Nephron progenitor cell (in vitro differentiated cells): ENCODE measurements at places on chromosomes 7 and 10.

GRCh38 chr10:78768876-78769275 is 299.9 kb upstream of the ZMIZ1 start:
- no peak overlapping the region for H3K27ac ChIP-seq
- H3K36me3 ChIP-seq = no peaks in the 10 kb centered on the region
- H3K4me3 ChIP-seq = no peak overlapping the region
- no peak for DNase-seq
- peaks cover 19% of the 10 kb centered on the region for H3K27me3 ChIP-seq

- H3K36me3 ChIP-seq = no peaks in the 10 kb centered on the region
- no peak for DNase-seq
- peaks cover 4% of the 10 kb centered on the region for H3K4me1 ChIP-seq
- no peak overlapping the region for H3K4me3 ChIP-seq
- H3K27me3 ChIP-seq = peaks cover 25% of the 10 kb centered on the region
- H3K27ac ChIP-seq = no peak overlapping the region
Observed at GRCh38 chr10:35684586-35684985, 42.5 kb upstream of the FZD8 start.

DNA sequence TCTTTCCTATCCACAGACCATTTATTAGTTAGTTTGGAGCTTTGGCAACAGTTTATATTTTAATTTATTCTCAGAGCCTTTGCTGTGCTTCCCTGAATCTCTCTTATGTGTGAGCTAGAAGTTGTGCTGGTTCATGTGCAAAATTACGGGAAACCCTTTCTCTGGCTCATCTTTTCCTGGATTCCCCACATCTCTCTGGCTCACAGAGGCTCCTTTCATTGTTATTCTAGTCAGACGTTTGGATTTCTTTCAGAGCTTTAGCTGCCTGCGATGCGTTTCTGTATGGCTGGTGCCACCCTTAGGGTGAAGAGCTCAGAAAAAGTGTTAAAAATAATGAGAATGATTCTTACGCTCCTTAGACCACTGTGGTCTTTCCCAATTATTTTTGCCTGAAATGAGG is 53.3 kb downstream of the TPST1 start:
- H3K4me1 ChIP-seq = peaks cover 7% of the 10 kb centered on the region
- DNase-seq = no peak
- peaks cover 2% of the 10 kb centered on the region for H3K36me3 ChIP-seq
- peak overlapping the region; percentile 31 for H3K27ac ChIP-seq
- no peak overlapping the region for H3K4me3 ChIP-seq

- H3K27me3 ChIP-seq = peaks cover 7% of the 10 kb centered on the region
- peak overlapping the region; percentile 44 for H3K27ac ChIP-seq
- H3K4me3 ChIP-seq = no peak overlapping the region
- DNase-seq = no peak
Observed at GRCh38 chr10:78255796-78256638, 222.4 kb downstream of the RPS24 start.

DNA sequence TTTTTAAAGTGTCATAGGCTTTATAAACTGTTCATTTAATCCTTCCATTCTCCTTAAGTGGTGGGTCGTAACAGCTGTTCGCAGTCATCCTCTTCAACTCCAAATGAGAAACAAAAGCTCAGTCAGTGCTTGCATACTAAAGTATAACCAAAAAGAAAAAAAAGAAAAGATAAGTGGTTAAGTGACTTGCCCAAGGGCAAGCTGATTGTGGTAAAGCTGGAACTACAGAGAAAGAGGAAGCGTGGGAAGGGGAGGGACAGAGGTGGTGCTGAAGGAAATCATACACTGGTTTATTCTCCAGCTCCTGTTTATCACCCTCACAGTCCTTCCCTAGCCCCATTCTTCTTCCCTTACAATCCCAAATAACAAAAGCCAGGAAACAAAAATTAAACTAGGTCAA is 29.6 kb downstream of the IDE start:
- H3K36me3 ChIP-seq = peaks cover 4% of the 10 kb centered on the region
- DNase-seq = no peak
- no peak overlapping the region for H3K4me3 ChIP-seq
- no peaks in the 10 kb centered on the region for H3K27me3 ChIP-seq

- H3K27ac ChIP-seq = peak overlapping the region; percentile 64
- peaks cover 7% of the 10 kb centered on the region for H3K36me3 ChIP-seq
- no peak overlapping the region for H3K4me3 ChIP-seq
- H3K27me3 ChIP-seq = no peaks in the 10 kb centered on the region
- no peak for DNase-seq
Observed at GRCh38 chr7:104971290-104972071, 42.5 kb upstream of the KMT2E start.

DNA sequence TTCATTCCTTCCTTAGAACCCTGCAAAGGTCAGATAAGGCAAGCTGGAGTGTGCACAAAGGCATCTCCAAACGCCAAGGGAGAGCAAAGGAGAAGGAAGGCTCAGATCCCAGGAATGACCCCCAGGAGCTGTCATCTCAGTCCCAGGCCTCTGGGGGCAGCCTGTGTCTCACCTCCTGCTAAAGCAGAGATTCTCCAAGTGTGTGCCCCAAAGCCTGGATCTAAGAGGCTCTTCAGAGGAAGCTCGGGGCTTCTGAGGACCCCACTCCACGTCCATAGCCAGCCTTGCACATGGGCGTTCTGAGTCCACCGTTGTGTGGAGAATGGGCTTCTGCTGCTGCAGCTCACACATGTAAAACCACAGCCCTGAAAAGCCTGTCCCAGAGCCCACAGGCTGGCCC is 5.1 kb upstream of the GRID1 start:
- H3K36me3 ChIP-seq = no peaks in the 10 kb centered on the region
- no peaks in the 10 kb centered on the region for H3K4me1 ChIP-seq
- H3K4me3 ChIP-seq = no peak overlapping the region
- peaks cover 86% of the 10 kb centered on the region for H3K27me3 ChIP-seq

DNA sequence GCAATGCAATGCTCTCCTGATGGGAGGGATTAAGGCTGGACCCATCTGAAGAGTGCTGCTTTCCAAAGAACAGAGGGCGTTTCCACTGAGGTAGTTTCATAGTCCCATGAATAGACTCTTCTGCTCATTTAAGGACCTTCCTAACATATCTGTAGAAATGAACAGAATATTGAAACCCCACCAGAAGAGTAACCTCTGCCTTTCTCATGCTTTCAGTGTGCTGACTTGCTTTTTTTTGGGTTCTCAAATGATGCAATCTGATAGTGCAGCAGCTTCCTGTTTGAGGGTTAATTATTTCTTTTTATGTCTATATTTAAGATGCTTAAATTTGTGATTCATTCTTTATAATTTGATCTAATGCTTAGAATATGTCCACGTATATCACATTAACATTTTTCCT is 82.2 kb downstream of the GATA3 start:
- no peaks in the 10 kb centered on the region for H3K4me1 ChIP-seq
- H3K4me3 ChIP-seq = no peak overlapping the region
- H3K36me3 ChIP-seq = no peaks in the 10 kb centered on the region
- H3K27me3 ChIP-seq = peaks cover 28% of the 10 kb centered on the region
- no peak for DNase-seq
- H3K27ac ChIP-seq = no peak overlapping the region

DNA sequence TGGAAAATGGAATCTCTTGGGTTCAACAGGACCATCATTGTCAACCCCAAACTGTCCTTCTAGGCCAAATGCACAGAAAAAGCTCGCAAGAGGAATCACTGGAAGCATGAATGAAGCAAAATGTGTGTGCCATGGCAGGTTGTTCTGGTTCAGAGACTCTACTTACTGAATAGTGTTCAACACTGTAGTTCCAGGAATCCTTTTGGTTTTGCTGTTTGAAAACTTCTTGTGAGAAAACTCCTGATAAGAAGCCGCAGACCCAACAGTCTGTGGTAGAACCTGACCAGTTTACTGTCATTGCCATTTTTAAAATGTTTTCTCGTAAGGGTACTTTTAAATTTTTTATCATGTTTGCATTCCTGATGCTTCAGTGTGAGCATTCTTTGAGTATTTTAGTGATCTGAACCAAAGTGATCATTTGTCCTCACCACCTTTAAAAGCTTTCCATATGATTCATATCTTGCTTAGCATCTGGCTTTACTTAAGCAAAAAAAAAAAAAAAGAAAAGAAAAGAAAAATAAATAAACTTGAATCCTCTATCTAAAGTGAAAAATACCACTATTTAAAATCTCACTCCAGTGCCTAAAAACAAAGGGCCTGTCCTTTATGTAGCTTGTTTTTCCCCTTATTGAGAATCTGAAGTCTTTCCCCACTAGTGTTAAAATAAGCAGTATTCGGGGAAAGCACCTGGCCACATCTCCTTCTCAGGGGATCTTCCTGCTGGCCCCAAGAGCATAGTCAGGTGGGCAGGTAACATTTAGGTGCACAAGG is 92.4 kb downstream of the WNT2 start:
- peaks cover 7% of the 10 kb centered on the region for H3K36me3 ChIP-seq
- no peaks in the 10 kb centered on the region for H3K27me3 ChIP-seq
- no peak overlapping the region for H3K27ac ChIP-seq
- DNase-seq = no peak

- H3K27ac ChIP-seq = peak overlapping the region; percentile 47
- peaks cover 81% of the 10 kb centered on the region for H3K4me1 ChIP-seq
- no peaks in the 10 kb centered on the region for H3K36me3 ChIP-seq
Observed at GRCh38 chr10:110837418-110838171, 34.1 kb upstream of the PDCD4 start.

- H3K4me1 ChIP-seq = peaks cover 10% of the 10 kb centered on the region
- no peak overlapping the region for H3K4me3 ChIP-seq
- no peaks in the 10 kb centered on the region for H3K36me3 ChIP-seq
- no peak for DNase-seq
Observed at GRCh38 chr10:77349226-77349625, 288.4 kb downstream of the KCNMA1 start.

DNA sequence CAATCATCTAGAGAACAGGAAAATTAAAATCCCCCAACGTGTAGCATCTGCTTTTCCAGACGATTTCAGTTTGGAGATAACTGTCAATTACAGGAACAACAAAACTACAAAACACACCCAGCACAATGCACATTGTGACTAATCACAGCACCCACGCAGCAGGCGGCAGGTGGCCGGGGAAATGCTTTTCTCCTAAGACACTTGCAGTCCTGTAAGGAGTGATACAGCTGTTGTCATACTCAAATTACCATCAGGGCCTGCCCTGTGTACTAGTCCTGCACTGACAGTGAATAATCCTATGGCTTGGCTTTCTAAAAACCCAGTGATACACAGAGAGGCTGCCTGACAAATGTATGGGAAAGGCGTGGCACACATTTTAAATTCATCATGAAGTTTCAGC is 37.8 kb downstream of the COBL start:
- peaks cover 68% of the 10 kb centered on the region for H3K4me1 ChIP-seq
- no peak for DNase-seq
- peaks cover 6% of the 10 kb centered on the region for H3K36me3 ChIP-seq
- peaks cover 14% of the 10 kb centered on the region for H3K27me3 ChIP-seq
- peak overlapping the region; percentile 68 for H3K27ac ChIP-seq

DNA sequence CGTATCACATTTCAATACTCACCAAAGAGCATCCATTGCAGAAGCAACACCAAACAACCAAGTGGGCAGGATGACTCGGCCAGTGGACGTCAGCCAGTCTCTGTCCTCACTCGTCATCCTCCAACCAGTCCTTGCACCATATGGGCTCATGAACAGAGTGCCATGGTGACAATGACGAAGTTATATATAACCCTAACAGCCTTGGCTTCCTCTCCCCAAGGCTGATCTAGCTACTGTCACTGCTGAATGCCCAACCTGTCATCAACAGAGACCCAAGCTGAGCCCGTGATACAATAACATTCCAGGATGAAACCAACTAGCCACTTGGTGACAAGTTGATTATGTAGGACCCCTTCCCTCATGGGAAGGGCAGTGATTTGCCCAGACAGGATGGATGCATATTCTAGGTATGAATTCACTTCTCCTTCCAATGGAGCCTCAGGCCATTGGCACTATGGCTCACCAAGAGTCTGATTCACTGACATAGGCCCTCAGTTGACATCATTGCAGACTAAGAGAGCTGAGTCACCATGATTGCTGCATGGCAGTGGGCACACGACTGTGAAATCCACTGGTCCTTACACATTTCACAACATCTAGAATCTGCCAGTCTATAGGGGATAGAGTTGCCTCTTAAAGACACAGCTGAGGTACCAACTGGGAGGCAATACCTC is 26.3 kb upstream of the PPIF start:
- H3K4me3 ChIP-seq = no peak overlapping the region
- peaks cover 39% of the 10 kb centered on the region for H3K4me1 ChIP-seq
- H3K27ac ChIP-seq = no peak overlapping the region
- no peak for DNase-seq
- H3K36me3 ChIP-seq = peaks cover 1% of the 10 kb centered on the region

DNA sequence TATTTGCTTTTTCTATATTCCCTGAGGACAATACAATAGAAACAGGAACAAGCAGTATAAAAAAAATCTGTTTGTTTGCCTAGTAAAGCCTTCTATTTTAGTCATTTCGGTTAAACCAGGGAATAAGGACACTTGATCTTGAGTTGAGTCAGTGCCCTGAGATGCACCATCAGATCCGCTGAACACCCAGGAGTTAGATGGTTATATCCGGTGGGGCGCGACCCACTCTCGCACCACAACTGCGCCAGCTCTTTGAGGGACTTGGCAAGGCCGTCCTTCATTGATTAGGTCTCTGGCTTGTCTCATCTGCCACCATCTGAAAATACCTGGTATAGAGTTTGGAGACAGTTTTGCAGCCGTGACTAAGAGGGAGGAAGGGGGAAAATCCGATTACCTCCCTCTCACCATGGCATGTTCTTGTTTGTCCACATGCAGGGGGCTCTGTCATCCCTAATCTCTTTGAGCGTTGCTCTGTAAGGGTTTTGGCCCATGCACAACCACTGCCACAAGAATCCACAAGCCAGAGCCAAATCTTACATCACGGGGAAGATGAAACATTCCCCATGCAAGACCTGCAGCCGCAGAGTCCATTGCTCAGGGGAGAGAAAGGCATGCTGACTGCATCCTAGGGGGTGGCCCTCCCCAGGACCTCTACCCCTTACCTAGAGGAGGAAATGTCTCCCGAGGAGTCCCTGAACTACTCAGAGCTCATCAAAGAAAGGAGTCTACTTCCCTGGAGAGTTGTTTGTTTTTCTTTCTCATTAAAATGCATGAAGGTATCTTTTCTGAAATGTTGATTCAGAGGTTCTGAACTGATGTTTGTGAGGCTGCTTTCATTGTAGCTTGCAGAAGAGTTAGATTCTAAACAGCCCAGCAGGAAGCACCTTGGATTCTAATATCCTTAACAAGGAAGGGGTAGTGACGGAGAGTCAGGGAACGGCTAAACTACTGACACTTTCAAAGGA is 101.6 kb upstream of the FAM171A1 start:
- H3K4me1 ChIP-seq = peaks cover 63% of the 10 kb centered on the region
- peaks cover 3% of the 10 kb centered on the region for H3K27me3 ChIP-seq
- H3K36me3 ChIP-seq = peaks cover 27% of the 10 kb centered on the region
- H3K27ac ChIP-seq = peak overlapping the region; percentile 94
- peak overlapping the region; percentile 33 for H3K4me3 ChIP-seq

GRCh38 chr7:100559127-100559526 is 14.6 kb downstream of the SAP25 start:
- no peak for DNase-seq
- peaks cover 6% of the 10 kb centered on the region for H3K4me1 ChIP-seq
- H3K36me3 ChIP-seq = peaks cover 10% of the 10 kb centered on the region
